ENCODE measurements at places on chromosomes 11 and 22.

DNA sequence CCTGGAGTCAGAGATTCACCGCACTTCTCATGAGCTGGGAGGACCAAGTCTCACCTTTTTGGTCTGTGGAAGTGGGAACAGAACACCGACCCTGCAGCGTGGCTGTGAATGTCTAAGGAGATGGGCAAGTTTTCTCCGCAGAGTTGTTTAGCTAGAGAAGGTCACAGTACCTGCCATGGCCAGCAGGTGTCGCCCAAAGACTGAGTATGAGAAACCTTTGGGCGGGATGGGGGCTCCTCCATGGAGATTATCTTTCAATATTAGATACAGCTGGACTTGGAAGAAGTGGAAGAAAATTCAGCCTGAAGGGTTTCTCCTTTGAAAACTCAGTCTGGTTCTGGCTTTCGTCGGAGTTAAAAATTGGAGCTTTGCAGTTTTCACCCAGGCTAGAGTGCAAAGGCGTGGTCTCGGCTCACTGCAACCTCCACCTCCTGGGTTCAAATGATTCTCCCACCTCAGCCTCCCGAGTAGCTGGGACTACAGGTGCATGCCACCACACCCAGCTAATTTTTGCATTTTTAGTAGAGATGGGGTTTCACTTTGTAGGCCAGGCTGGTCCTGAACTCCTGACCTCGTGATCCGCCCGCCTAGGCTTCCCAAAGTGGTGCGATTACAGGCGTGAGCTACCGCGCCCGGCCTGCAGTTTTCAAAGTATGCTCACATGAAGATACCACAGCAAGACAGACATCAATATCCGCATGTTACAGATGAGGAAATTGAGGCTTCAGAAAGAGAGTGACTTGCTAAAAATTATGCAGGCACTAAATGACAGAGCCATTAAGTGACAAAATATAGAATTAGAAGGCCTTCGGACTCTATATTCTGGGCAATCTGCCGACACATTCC, 10.7 kb upstream of the DSCAML1 start:
- peak; percentile 85 for DNase-seq

DNA sequence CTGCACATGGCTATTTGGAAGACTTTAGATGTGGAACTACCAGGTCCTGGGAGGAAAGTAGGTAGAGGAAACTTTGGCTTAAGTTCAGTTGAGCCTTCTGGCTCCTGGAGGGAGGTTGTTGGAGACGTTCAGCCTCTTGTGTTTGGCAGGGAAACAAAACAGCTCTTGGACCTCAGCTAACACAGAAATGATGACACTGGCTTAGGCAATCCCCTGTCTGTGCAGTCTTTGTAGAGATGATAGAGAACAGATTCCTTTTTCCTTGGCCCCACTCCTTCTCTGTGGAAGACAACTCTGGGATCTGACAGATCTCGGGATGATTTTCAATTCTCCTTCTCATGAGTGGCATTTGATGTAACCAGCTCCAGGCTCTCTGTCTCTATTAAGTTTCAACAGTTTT, 428.5 kb downstream of the TMEM135 start:
- DNase-seq: no peak

DNA sequence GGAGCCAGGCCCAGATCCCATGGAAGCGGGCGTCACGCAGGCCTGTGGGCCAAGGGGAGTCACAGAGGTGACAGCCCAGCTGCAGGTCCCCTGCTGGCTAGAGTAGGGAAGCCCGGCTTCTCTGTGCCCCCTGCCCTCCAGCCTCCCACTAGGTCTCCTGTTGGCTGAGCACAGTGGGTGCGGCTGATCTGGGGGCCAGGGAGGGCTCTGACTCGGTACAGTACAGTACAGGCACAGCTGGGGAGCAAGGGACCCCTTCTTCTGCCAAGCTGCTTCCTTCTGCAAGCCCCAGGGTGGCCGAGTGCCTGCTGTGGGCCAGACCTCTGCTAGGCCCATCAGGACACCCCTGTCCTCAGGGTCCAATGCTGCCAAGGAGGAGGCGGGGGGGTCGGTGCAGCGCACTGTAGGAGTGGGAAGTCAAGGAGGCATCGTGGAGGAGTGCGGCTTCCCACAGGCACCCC, 10.1 kb downstream of the SUSD2 start:
- DNase-seq: no peak

DNA sequence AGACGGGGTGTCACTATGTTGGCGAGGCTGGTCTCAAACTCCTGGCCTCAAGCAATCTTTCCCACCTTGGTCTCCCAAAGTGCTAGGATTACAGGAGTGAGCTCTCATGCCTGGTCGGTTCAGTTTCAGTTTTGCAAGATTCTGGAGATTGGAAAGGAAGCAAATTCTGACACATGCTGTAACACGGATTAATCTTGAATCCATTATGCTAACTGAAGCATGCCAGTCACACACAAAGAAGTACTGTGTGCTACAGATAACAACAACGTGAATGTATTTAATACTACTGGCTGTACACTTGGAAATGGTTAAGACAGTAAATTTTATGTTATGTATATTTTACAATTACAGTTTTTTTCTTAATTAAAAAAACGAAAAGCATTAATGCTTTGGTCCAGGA, 107.6 kb downstream of the MED15 start:
- DNase-seq: no peak

- DNase-seq: no peak
Observed at GRCh38 chr11:86181379-86181778, 63.2 kb upstream of the EED start.

DNA sequence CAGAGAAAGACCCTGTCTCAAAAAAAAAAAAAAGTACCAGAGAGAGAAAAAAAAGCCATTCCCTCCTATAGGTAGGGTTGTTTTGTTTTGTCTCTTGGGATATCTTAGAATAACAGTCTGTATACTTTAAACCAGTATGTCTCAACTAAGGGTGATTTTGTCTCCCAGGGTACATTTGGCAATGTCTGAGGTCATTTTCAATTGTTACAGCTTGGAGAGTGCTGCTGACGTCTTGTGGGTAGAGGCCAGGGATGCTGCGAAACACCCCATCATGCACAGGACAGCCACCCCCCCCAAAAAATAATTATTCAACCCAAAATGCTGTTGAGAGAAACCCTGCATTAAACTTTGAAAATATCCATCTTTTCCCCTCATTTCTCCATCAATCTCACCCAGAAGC, 56.1 kb upstream of the CRTAM start:
- no peak for DNase-seq

- peak; percentile 48 for DNase-seq
Observed at GRCh38 chr22:38317995-38318715, 922 bp upstream of the CSNK1E start.

- no peak for DNase-seq
Observed at GRCh38 chr11:75450826-75451821, 18.1 kb upstream of the KLHL35 start.

- no peak for DNase-seq
Observed at GRCh38 chr22:41656556-41656955, 32.1 kb downstream of the SNU13 start.

DNA sequence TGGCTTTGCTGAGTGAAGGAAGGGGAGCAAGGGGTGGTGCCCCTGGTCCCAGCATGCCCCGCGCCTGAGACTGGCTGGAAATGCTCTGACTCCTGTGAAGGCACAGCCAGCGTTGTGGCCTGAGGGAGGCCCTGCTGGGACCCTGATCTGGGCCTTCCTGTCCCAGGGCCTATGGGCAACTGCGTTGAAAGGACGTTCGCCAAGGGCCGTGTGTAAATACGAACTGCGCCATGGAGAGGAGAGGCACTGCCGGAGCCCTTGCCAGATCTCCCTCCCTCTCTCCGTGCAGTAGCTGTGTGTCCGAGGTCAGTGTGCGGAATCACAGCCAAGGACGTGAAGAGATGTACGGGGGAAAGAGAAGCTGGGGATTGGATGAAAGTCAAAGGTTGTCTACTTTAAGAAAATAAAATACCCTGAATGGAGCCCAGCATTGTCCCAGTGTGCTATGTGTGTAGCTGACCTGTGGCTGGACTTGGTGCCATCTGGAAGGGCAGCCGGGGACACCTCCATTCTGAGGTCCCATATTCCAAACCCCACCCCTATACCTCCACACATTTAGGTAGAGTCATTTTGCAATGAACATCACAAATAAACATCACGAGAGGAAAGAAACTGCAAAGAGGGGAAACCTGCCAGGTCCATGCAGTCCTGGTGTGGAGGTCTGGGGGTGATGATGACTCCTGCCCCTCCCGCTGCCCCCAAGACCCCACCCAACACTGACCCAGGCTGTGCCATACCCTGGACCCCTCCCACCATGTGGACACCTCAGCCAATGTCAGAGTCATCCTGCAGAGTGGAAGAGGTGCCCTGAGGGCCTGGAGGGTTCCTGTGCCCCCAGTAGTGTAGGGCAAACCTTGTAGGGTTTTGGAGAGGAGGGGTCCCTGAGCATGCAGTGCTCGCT, 16.9 kb downstream of the RSPH14 start:
- DNase-seq: no peak

Data from brain (organoid and tissue), 16 donors.